ENCODE measurements at places on chromosomes 16 and 17.
A peak's percentile ranks its signal among the peaks of the same experiment; 100 is the strongest.

- ATAC-seq = no peak
Measured at GRCh38 chr16:89482817-89483205, 7.5 kb downstream of the ANKRD11 start.

- no peak for ATAC-seq
Measured at GRCh38 chr16:19497176-19497575, 24.7 kb downstream of the GDE1 start.

- ATAC-seq = peak; percentile 4
Measured at GRCh38 chr16:68244481-68244902, 681 bp upstream of the PLA2G15 start.

DNA sequence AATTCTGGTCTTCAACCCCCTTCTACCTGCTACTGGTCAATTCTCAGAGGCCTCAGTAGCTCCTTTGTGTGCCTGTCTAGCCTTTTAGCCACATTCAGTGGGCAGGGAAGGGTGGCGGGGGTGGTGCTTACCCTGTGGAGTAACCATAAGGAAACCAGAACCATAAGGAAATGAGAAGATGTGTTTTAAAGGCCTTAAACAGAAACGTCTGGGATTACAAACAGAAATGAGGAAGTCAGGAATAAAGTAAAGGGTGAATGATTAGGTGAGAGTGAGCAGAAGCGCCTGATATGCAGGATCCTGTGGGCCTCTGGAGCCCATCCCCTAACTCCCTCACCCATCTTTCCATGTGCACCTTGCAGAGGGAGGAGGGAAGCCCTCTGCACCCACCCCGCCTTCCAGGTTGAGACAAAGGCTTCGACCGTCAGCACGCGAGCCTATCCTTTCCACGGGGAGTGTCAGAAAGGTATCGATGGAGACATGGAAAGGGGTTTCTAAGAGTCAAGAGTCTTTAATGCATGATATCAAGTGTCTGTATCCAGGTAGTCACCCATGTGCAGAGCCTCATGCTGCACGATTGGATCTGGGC is 20.4 kb downstream of the KIAA0513 start:
- ATAC-seq = no peak

DNA sequence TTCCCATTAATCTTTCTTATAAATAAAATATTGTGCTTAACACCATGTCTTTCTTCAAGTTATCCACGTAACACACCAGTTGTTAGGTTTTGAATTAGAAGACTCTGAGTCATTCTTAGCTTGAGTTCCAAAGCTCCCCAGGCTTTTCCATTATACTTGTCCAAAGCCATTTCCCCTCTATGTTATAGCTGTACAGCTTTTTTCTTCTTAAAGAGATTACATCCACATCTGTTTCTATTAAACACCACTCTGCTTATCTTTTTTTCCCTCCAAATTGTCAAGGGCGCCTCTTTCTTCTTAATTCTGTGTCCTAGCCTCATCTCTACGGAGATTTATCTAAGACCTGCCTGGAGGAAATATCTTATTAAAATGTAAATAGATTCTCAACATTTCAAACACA is 139.4 kb upstream of the CPHXL start:
- ATAC-seq = no peak

DNA sequence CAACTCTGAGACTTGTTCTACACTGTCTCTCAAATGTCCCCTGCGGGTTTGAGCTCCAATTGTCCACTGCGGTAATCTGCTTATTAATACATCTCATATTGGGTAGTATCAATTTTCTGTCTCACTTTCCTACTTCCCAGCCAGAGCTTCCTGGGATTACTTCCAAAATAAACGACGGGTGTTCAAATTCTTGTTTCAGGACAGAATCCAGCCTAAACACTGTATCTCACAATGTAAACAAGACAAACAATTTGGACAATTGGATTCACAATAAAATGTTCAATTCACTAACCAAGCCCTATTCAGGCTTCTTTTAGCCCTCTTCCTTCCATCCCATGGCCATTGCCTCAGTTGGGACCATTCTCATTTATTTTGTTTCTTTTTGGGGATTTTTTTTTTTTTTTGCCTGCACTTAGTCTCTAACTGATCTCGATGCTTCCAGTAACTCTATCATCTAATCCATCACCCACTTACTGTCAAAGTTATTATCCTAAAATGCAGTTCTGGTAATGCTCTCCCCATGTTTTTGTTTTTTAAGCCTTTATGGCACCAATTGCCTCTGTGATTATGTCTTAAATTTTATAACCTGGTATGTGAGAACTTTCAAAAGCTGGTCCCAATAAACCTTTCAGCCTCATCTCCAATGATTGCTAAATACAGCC is 2.0 kb upstream of the VAT1L start:
- no peak for ATAC-seq

- ATAC-seq = no peak
Measured at GRCh38 chr17:75516619-75517296, 430 bp downstream of the TSEN54 start.

DNA sequence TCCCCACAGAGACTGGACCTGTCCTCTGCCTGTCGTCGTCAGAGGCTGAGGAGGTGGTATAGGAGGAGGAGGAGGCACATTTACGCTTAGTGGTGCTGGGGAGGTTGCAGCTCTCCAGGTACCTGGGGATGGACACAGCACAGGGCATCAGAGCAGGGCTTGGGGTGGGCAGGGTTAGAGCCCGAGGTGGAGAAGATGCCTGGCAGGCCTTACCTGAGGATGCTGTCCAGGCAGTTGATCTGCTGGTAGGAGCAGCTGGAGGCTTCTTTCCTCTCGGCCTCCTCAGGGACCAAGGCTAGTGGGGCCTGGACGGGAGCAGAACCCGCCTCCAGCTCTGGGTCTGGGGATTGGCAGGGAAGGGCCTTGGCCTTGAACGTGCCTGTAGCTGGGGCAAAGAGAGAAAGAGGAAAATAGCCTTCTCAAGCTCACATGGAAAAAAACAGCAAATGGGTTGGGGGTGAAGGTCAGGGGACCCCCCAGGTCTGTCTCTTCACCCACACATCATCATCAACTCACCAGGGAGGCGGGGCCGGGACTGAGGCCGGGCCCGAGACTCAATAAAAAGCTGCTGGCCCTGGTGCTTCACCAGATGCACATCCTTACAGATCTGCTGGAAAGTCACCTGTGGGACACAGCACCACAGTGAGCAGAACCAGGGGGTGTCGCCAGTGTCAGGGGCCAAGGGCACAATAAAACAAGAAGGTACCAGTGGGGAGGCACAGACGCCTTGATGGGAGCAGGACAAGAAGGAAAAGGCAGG is 5.6 kb downstream of the PER1 start:
- ATAC-seq = no peak

DNA sequence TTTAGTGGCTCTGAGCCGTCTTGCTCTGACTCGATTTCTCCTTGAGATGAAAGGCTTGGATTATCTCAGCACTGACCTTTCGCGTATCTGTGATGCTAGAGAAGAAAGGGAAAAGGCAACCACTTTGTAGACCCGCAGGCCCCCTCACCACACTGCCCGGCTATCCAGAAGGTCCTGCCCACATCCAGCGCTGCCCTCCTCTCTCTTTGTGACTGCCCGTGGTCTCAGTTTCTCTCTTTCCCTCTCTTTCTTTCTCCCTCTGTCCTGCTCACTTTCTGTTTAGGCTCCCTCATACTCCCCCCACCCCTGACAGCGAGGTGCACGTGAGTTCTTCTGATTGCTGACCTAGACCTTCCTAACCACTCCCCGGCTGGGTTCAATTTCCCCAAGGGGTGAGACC is 12.8 kb upstream of the TBX21 start:
- no peak for ATAC-seq

DNA sequence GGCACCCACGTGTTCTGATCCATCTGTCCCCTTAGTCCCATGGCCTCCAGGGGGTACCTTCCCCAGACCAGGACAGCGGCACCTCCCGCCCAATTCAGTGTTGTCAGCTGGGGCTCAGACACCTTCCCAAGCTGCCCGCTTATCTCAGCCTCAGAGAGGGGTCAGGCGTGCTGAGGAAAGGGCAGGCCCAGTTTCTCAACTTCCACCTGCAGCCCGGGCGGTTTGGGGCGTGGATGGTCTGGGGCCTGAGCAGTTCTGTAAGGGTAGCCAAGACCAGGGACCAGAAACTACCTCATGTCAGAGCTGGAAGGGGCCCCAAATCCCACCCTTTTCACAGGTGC is 5.1 kb downstream of the PLCD3 start:
- no peak for ATAC-seq

GRCh38 chr16:10850478-10850850 is 26.5 kb upstream of the CIITA start:
- ATAC-seq = no peak

GRCh38 chr17:63626551-63627180 is 4.4 kb downstream of the MAP3K3 start:
- no peak for ATAC-seq

- ATAC-seq = no peak
Measured at GRCh38 chr16:65406933-65407332, 285.1 kb upstream of the CDH11 start.

DNA sequence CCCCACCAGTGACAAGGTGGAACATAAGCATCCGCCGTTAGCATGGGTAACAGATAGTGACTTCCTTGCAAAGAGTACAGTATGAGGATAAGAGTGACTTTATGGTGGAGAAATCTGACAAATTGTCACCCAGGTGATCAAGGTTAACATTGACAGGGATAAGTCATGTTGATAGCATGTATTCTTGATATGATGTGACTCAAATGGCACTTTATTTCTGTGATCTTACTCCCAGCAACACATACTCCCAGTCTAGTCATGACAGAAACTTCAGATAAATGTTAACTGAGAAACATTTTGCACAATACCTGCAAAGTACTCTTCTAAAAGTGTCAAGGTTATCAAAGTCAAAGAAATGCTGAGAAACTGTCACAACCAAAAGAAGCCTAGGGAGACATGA is 588.6 kb upstream of the KIF2B start:
- ATAC-seq = no peak

GRCh38 chr17:42848093-42848492 is 2.9 kb upstream of the AOC3 start:
- ATAC-seq = no peak

GRCh38 chr17:79005063-79005861 is 4.3 kb downstream of the CANT1 start:
- ATAC-seq = no peak

DNA sequence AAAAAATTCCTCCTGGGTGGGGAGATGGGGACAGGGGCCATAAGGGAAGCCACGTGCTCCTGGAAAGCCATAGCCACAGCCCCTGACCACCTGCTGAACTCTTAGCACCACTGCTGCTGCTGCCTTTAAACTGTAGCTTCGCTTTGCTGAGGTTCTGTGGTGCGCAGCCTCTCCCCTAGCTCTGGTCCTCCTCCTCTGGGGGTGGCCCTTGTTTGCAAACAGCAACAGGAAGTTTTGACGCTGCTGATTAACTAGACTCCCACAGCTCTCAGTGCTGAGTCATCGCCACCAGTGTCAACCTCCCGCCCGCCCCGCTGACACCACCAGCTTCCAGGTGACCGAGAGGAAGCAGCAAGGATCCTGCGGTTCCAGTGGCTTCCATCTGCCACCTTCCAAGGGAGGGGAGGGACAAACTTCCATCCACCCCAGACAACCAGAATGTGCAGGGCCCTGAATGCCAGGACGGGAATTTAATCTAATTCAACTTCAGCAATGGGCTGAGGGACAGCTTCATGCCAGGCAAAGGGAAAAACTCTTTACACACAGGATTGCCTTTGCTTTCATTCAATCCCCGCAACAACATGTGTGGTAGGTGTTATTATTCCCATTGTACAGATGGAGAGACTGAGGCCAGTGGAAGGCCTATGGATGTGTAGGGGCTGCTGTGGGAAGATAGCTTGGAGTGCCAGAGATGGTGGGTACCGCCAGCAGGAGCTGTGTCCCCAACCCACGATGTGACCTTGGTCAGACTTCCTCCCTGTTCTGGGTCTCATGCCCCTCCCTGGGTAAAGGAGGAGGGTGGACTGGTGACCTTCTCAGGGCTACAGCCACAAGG is 8.1 kb upstream of the KIFC3 start:
- peak; percentile 24 for ATAC-seq

DNA sequence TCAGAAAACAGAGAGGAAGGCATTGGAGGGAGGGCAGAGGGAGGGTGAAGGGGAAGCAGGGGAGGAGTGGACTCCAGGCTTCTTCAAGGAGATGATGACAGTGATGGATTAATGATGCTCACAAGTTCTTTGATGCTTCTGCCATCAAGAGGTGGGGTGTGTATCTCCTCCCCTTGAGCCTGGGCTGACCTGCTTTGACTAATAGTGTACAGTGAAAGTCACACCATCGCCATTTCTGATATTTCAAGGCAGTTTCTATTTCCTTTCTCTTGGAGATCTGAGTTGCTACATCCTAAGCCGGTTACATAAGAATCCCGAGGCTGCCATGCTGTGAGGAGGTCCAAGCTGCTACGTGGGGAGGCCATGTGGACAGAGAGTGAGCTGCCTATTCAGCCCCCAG is 312.5 kb downstream of the MAF start:
- no peak for ATAC-seq

Data from SK-N-SH treated with all-trans-retinoic acid at 6 μM for 48 hours (cell line).